Spleen (tissue), 13 donors: ENCODE measurements at places on chromosomes 11 and 22. TPM values are rescaled to one million over a fixed set of nuclear protein-coding genes. Genes with fewer than 3 reads are reported as not detected.

DNA sequence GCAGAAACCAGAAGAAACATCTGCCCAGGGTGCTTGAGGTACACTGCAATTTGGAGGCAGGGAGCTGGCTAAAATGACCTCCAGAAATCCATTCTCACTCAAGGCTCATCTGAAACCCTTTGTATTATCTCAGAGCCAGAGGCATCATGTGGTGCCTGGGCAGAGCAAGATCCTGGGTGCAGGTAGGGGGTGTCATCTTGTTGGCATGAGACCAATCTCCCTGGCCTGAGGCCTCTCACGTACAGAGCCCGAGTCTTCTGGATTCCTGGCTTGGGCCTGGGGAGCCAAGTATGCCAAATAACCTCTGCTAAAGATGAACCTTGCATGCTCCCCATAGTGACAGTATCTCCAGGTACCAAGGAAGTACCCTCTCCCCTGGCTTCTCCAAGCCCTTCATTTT is 2.4 kb downstream of the LMO1 start:
- peak; percentile 37 for DNase-seq
- H3K27ac ChIP-seq, result no peak overlapping the region
- no peaks in the 10 kb centered on the region for H3K36me3 ChIP-seq
- H3K27me3 ChIP-seq, result peaks cover 59% of the 10 kb centered on the region
- no peak overlapping the region for H3K4me3 ChIP-seq

DNA sequence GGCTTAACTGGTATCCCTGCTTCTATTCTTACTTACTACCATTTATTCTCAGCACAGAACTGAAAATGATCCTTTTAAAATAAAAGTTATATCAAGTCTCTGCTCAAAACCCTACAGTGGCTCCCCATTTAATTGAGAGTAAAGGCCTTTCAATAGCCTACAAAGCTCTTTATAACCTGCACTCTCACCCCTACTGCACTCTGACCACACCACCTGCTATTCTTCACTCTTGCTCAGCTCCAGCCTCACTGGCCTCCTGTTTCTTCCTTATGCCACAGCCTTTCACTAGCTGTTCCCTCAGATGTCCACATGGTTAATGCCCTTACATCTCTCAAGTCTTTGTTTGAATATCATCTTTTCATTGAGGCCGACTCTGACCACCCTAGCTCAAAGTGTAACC is 40.9 kb upstream of the PPP2R1B start:
- H3K27me3 ChIP-seq, result no peaks in the 10 kb centered on the region
- no peaks in the 10 kb centered on the region for H3K36me3 ChIP-seq
- H3K4me1 ChIP-seq, result no peaks in the 10 kb centered on the region
- no peak overlapping the region for H3K27ac ChIP-seq
- no peak for DNase-seq

DNA sequence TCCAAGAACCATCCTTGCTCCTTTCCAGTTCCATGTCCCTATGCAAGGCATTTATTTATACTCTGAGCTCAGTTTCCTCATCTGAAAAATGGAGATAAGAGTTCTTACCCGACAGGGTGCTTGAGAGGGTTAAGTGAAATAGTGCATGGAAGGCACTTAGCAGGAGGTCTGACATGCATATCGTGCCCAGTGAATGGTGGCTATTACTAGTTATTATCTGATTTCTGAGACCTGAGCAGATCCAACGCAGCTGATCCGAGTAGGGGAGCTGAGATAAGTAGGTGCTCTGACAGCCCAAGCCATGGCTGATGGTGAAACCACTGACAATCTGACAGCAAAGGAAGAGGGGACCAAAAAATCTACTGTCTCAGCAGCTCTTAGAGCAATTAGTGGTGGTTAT is 24.9 kb downstream of the NAV2 start:
- no peaks in the 10 kb centered on the region for H3K27me3 ChIP-seq
- H3K27ac ChIP-seq, result no peak overlapping the region
- no peak for DNase-seq
- peaks cover 8% of the 10 kb centered on the region for H3K4me1 ChIP-seq
- H3K36me3 ChIP-seq, result no peaks in the 10 kb centered on the region

DNA sequence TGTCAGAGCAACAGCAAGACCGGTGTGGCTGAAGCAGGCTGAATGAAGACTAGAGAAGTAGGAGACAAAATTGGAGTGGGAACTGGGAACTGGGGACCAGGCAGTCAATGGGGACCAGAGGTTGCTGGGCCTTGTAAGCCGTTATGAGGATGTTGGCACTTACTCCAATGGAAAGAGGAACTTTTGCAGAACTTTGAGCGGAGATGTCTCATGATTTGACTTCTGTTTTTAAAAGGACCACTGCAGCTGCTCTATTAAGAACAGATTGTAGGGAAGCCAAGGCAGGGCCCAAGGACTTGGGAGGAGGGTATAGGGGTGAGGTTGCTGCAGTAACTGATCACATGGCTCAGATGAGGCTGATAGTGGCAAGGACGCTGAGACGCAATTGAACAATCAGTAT is 34.2 kb downstream of the IL18 start:
- no peak overlapping the region for H3K4me3 ChIP-seq
- no peak for DNase-seq
- H3K36me3 ChIP-seq, result no peaks in the 10 kb centered on the region
- no peaks in the 10 kb centered on the region for H3K27me3 ChIP-seq
- no peaks in the 10 kb centered on the region for H3K4me1 ChIP-seq

- H3K4me1 ChIP-seq, result no peaks in the 10 kb centered on the region
- no peak overlapping the region for H3K27ac ChIP-seq
- no peak overlapping the region for H3K4me3 ChIP-seq
- DNase-seq, result no peak
These were observed 9.2 kb downstream of the ZNF74 start for GRCh38 chr22:20402960-20403778.

DNA sequence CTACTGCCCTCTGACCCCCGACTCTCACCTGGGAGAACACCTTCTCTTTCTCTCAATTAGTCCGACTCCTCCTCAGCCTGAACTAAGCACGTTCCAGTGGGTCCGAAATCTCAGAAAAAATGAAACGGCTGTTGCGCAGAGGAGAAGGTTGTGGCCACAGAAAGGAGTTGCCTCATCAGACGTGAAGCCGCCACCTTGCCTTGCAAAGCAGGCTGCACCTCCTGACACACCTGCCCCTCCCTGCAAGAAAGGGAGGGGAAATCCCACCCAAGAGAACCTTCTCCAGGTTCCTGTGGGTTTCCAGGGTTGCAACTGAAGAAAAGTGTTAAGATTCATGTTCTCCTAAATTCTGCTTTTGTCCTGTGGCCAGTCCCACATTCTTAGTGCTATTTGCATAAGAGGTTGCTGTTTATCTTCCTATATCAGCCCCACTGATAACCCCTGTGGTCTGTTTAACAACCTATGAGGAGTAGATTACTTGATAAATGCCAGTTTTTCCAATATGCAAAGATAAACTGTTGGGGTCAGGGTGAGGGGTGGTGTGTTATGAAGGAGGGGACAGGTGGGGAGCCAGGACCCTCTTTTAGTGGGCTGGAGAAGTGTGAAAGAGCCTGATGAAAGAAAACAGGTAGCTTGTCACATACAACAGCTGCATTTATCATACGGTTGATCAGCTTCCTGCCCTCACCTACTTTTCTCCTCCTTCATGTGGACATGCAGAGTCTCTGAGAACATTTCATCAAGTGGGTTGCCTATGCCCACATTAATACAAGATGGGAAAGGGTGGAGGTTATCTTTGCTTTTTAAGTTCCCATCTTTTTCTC is 18.2 kb downstream of the ZBTB16 start:
- DNase-seq, result no peak
- H3K4me3 ChIP-seq, result no peak overlapping the region
- H3K27me3 ChIP-seq, result no peaks in the 10 kb centered on the region
- peaks cover 100% of the 10 kb centered on the region for H3K4me1 ChIP-seq

THAP12 gene
- total RNA-seq, result 47.0 TPM
